ENCODE measurements at places on chromosomes 2 and 18.

GRCh38 chr2:20567159-20567925, 83.6 kb downstream of the HS1BP3 start:
- DNase-seq: no peak

GRCh38 chr2:98498703-98499440, 54.2 kb downstream of the INPP4A start:
- DNase-seq: no peak

GRCh38 chr2:188808947-188809355, 165.2 kb upstream of the COL3A1 start:
- DNase-seq: no peak

GRCh38 chr18:25832001-25832604, 258.3 kb downstream of the SS18 start:
- peak; percentile 27 for DNase-seq

- DNase-seq: no peak
Measured at GRCh38 chr2:157627594-157628476, 829 bp downstream of the ACVR1C start.

DNA sequence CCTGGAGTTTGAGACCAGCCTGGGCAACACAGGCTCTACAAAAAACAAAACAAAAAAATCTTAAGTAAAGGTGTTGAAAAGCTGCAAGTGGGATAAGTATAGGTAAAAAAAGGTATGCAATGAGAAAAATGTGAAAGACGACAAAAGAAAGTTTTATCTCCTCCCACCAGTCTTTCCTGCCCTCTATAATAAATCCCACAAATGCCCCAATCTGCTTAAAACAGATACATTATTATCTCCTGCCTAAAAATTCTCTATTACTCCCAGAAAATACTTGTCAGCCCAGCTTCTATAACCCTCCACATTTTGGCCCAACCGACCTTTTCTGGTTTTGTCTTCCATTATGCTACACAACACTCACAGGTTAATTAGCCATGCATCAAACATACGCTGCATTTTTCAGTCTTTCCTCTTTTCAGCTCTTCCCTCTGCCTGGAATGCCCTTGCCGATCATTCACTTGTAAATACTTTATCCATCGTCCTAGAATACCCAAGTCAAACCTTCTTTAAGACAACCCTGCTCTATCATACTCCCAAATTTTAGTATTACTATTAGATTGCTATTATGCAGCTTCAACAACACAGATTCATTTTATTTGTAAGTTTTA, 10.8 kb downstream of the ASXL2 start:
- DNase-seq: no peak

GRCh38 chr2:205755923-205756322, 73.6 kb downstream of the NRP2 start:
- no peak for DNase-seq

DNA sequence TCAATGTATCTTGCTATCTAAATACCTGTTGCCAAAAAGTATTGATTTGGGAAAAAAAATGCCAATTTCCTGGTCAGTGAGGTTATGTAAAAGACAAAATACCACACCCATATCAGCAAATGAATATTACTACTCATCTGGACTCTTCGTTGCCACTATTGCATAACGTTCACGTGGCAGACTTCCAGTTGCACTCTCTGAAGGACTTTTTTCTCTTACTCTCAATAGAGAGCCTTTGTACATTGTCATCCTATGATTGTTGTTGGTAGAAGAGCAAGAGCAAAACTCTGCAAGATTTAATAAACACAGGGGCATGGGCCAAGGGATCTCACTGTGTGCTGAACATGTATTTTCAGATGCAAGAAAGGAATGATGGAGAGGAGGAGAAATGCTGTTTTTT, 689.8 kb downstream of the MBD2 start:
- DNase-seq: no peak

GRCh38 chr18:6056171-6056910, 161.0 kb upstream of the TMEM200C start:
- DNase-seq: no peak

GRCh38 chr18:6269660-6270332, 144.9 kb downstream of the L3MBTL4 start:
- no peak for DNase-seq

- DNase-seq: no peak
Measured at GRCh38 chr18:32930695-32931301, 158.0 kb upstream of the KLHL14 start.

DNA sequence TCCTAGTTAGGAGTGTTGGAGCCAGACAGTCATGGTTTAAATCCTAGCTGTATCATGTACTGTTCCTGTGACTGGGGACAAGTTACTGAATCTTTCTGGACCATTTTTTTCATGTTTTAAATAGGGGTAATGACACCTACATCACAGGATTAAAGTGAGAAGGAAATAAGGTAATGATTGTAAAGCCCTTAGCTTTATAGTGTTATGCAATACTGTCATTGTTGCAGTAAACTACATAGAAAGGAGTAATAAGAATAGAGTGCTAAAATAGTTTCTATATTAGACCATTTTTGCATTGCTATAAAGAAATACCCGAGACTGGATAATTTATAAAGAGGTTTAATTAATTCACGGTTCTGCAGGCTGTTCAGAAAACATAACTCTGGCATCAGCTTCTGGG, 14.5 kb downstream of the AGPS start:
- DNase-seq: no peak

DNA sequence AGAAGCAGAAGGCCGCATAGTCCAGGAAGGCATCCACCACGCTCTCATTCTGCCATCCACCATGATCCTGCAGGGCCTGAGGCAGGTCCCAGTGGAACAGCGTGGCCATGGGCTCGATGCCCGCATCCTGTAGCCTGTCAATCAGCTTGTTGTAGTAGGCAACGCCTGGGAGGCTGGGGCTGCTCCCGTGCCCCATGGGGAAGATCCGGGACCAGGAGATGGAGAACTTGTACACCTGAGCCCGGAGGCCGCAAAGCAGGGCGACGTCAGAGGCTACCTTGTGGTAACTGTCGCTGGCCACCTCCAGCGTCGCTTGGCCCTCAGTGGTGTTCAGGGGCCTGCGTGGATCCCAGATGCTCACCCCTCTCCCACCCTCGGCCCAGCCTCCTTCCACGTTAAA, 19.5 kb downstream of the LCT start:
- DNase-seq: no peak

- DNase-seq: peak; percentile 2
Measured at GRCh38 chr18:71784777-71785176, 759.4 kb downstream of the CBLN2 start.

GRCh38 chr2:23694058-23695045, 232.6 kb downstream of the ATAD2B start:
- DNase-seq: no peak

DNA sequence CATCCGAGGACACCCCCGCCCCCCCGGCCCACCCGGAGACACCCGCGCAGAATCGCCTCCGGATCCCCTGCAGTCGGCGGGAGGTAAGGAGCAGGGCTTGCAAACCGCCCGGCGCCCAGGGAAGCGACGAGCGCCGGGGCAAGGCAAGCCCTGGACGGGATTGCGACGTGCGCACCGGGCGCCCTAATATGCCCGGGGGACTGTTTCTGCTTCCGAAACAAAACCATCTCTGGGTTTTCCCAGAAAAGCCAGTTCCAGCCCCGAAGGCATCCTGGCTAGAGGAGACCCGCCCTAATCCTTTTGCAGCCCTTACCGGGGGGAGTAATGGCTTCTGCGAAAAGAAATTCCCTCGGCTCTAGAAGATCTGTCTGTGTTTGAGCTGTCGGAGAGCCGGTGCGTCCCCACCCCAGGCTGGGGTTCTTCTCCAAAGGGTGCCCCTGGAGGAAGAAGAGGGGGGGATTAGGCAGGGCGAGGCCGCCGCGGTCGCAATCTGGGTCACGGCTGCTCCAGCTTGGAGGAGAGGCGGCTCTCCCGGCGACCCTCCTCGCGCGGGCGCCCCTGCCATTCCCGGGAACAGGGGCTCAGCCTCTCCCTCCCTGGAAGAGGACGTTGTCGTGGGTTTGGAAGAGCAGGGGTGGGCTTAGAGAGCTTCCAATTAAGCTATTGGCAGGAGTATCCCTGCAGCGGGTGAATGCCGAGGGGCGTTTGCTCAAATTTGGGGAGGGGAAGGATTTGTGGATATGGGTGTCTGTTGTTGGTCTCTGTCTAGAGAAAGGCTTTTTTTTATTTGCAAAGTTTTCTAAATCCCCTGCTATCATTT, 521 bp downstream of the MYCN start:
- DNase-seq: no peak

GRCh38 chr2:231037731-231038482, 584 bp downstream of the C2orf72 start:
- DNase-seq: no peak
